NCI-H2107 (cell line): ENCODE measurements at places on chromosomes 4 and X.
A peak's percentile ranks its signal among the peaks of the same experiment; 100 is the strongest.

DNA sequence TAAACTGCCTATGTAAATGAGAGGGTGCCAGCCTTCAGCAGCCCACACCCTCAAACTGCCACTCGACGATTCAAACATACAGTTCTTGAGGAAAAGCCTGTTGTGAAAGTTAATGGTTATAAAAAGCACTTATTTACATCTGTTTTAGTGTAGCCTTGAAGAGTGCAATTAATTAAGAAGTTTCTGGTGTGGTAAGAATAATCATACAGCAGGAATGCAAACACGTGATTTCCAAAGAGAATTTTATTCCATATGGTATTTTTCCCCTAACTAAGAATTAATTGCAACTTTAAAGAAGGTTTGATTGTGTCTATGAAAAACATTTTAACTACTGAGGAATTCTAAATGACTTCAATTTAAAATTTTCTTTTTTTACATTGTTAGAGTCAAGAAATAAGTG, 176.3 kb upstream of the PITX2 start:
- DNase-seq = no peak

- peak; percentile 52 for DNase-seq
Measured at GRCh38 chr4:173168396-173169177, at the start of gene GALNT7. TSS of gene GALNT7 (plus strand) at chr4:173168811. CDS start at chr4:173168836, 25 bp downstream.

- no peak for DNase-seq
Measured at GRCh38 chr4:62487016-62487415, 1286.9 kb downstream of the ADGRL3 start.

GRCh38 chrX:1465286-1466231, 12.8 kb upstream of the ASMTL start:
- no peak for DNase-seq

DNA sequence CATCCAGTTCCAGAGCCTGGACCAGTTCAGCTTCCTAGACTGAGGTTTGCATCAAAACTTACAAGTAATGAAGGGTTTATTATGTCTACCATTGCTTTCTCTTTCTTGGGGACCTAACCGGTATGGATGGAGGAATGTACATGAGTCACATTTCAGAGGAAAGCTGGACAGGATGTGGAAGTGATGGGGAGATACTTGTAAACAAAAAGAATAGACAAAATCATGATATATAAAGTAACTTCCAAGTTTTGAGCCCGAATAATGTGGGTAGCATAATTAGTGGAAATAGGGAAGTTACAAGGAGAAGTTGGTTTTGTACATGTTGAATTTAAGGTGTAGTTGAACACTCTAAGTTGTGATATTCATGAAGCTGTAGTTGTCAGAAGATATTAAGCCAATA, 15.0 kb downstream of the FNIP2 start:
- DNase-seq = no peak

GRCh38 chr4:123867910-123868587, 471.5 kb downstream of the SPRY1 start:
- no peak for DNase-seq
